Type B pancreatic cell (in vitro differentiated cells): ENCODE measurements at places on chromosomes 3 and 15. TPM values are rescaled to one million over a fixed set of nuclear protein-coding genes. Genes with fewer than 3 reads are reported as not detected.

CAPN3 gene
- 10.6 and 12.3 TPM in 2 replicates for total RNA-seq

- no peaks in the 10 kb centered on the region for H3K36me3 ChIP-seq
- peaks cover 5% of the 10 kb centered on the region for H3K4me1 ChIP-seq
- H3K4me3 ChIP-seq, result no peak overlapping the region
- no peak for DNase-seq
- H3K27ac ChIP-seq, result no peak overlapping the region
Measured at GRCh38 chr3:67075295-67075694, 77.2 kb downstream of the KBTBD8 start.

KCNAB1 gene
- total RNA-seq, result 4.0 and 6.1 TPM in 2 replicates

GRCh38 chr15:48866141-48866563 is 11.8 kb upstream of the EID1 start:
- DNase-seq, result no peak
- peaks cover 39% of the 10 kb centered on the region for H3K4me1 ChIP-seq
- H3K4me3 ChIP-seq, result no peak overlapping the region
- H3K36me3 ChIP-seq, result no peaks in the 10 kb centered on the region

IL12A gene
- total RNA-seq, result 0.31 and 0.34 TPM in 2 replicates

CPEB1 gene
- 1.6 and 1.8 TPM in 2 replicates for total RNA-seq

GRCh38 chr3:166785876-166786275 is 594.2 kb downstream of the ZBBX start:
- H3K4me1 ChIP-seq, result no peaks in the 10 kb centered on the region
- DNase-seq, result no peak
- H3K36me3 ChIP-seq, result no peaks in the 10 kb centered on the region
- H3K27ac ChIP-seq, result no peak overlapping the region

DNASE1L3 gene
- not detected in 2 replicates for total RNA-seq

SNTN gene
- total RNA-seq, result not detected in 2 replicates

DNA sequence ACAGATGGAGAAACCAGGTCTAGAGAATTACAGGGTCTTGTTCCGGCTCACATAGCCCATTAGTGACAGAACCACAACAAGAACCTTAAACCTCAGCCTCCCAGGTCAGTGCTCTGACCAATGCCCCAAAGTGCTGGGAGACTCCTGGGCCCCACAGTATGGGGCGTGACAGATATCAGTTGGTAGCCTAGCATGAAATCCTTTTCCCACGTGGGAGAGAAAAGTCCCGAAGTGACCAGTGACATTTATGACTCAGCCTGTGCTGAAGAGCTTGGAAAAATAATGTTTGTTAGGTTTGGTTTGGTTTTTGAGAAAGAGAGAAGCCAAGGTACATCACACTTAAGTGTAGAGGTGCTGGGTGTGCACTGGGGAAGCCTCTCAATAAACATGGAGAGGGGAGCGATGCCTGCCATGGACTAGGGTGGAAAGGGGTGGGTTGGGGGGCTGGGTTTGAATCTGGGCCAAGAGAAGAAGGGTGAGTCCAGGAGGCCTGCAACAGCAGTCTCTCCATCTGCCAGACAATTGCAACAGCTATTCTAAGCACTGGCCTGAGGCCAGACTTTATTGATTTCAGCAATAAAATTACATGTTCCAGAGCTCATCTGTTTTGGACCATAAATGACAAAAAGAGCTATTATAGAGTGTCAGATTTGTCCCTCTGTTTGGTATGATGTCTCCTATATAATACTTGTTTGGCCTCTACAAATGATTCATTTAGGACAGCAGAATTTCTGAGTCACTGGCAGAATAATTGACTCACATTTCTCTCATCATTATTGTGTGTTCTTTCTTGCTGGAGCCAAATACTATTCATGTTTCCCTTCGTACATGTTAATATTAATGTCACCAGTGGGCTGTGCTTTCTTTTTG is 43.4 kb downstream of the C2CD4A start:
- no peak overlapping the region for H3K4me3 ChIP-seq
- no peak for DNase-seq
- peaks cover 3% of the 10 kb centered on the region for H3K27me3 ChIP-seq
- peak overlapping the region; percentile 71 for H3K27ac ChIP-seq
- H3K36me3 ChIP-seq, result no peaks in the 10 kb centered on the region

A4GNT gene
- 0.34 TPM in 1 of 2 replicates, not detected in the other for total RNA-seq

- H3K27ac ChIP-seq, result no peak overlapping the region
- no peaks in the 10 kb centered on the region for H3K36me3 ChIP-seq
- no peak overlapping the region for H3K4me3 ChIP-seq
- H3K27me3 ChIP-seq, result peaks cover 24% of the 10 kb centered on the region
- peaks cover 17% of the 10 kb centered on the region for H3K4me1 ChIP-seq
Measured at GRCh38 chr3:127406309-127407025, 118.6 kb upstream of the PRR20G start.

- no peak for DNase-seq
- H3K4me3 ChIP-seq, result no peak overlapping the region
- no peaks in the 10 kb centered on the region for H3K4me1 ChIP-seq
- no peaks in the 10 kb centered on the region for H3K27me3 ChIP-seq
Measured at GRCh38 chr15:97783240-97783639, 177.3 kb upstream of the ARRDC4 start.

- no peak overlapping the region for H3K27ac ChIP-seq
- no peak for DNase-seq
- no peaks in the 10 kb centered on the region for H3K27me3 ChIP-seq
- H3K4me1 ChIP-seq, result peaks cover 5% of the 10 kb centered on the region
Measured at GRCh38 chr3:38268087-38268486, 2.5 kb downstream of the SLC22A13 start.

DNA sequence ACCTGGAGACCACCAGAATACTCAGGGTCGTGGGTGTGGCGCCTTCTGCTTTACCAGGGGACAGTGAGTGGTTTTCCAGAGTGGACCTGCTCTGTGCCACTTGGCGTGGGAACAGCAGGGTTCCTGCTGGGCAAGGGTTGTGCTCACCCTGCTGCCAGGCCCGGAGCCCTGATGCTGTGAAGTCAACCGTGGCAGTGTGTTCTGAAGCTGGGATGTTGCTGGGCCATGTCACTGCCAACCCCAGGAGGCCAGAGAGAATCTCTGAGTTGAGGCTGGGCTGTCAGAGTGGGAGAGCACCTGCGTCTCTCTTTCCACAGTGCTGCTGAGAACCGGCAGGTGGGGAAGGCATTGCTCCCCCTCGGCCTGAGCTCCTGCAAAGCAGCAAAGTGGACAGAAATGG is 48.7 kb downstream of the FBLN2 start:
- no peak overlapping the region for H3K4me3 ChIP-seq
- peaks cover 9% of the 10 kb centered on the region for H3K36me3 ChIP-seq
- peaks cover 34% of the 10 kb centered on the region for H3K4me1 ChIP-seq
- H3K27ac ChIP-seq, result no peak overlapping the region
- no peak for DNase-seq

GRCh38 chr15:64855205-64855975 is 13.7 kb downstream of the PLEKHO2 start:
- H3K4me1 ChIP-seq, result peaks cover 42% of the 10 kb centered on the region
- H3K36me3 ChIP-seq, result peaks cover 15% of the 10 kb centered on the region
- no peak for DNase-seq
- H3K27me3 ChIP-seq, result no peaks in the 10 kb centered on the region

CELF6 gene
- total RNA-seq, result 0.45 and 1.9 TPM in 2 replicates

- no peak overlapping the region for H3K4me3 ChIP-seq
- no peak for DNase-seq
- H3K4me1 ChIP-seq, result peaks cover 18% of the 10 kb centered on the region
- no peaks in the 10 kb centered on the region for H3K36me3 ChIP-seq
Measured at GRCh38 chr15:75704263-75704615, 8.4 kb downstream of the CSPG4 start.

GRCh38 chr3:193418576-193419373 is 40.2 kb upstream of the ATP13A5 start:
- H3K36me3 ChIP-seq, result peaks cover 11% of the 10 kb centered on the region
- no peak for DNase-seq
- no peaks in the 10 kb centered on the region for H3K4me1 ChIP-seq
- no peak overlapping the region for H3K4me3 ChIP-seq
- no peak overlapping the region for H3K27ac ChIP-seq

GRCh38 chr3:46878781-46879436 is 1.4 kb downstream of the PTH1R start:
- H3K4me1 ChIP-seq, result peaks cover 35% of the 10 kb centered on the region
- no peak for DNase-seq
- peak overlapping the region; percentile 87 for H3K4me3 ChIP-seq
- H3K27ac ChIP-seq, result peak overlapping the region; percentile 91
- no peaks in the 10 kb centered on the region for H3K36me3 ChIP-seq

DNA sequence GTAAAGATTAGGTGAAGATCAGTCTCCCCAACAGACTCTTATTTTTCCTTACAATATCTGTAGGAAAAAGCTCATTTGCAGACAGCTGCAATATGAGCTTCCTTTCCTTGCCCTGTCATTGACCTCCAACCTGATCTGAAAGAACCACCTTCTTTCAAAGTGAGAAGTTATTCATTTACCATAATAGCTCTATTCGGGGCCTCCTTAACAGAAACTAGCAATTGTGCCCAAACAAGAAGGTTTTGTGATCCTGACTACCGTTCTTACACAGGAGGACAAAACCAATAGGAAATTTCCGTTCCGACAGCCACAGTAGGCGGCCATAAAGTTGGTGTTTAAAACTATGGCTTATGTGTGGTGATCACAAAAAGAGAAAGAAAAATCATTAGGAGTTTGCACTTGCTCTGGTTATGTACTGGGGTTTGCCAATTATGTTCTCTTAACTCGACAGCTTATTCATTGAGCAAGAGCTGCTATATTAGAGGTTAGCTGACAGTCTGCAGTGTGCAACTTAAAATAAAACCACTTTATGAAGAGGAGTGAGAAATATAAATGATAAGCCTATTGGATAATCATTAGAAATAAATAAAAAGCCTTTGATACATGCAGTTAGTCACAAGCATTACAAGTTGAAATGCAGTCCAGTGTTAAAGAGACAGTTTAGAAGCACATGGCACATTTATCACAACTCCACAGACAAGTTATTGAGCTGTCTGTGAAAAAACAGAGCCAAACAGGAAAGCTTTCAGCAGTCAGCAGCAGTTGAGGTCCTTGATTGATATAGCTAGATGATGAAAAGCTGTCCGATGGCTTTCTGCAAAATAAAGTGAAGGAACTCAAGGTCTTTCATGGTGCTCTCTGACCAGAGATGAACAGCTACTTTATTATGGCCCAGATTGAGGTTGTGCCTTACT is 199.8 kb downstream of the WDR72 start:
- no peak for DNase-seq
- H3K36me3 ChIP-seq, result no peaks in the 10 kb centered on the region
- peaks cover 26% of the 10 kb centered on the region for H3K4me1 ChIP-seq
- H3K27me3 ChIP-seq, result no peaks in the 10 kb centered on the region
- H3K27ac ChIP-seq, result peak overlapping the region; percentile 22

KLF15 gene
- 2.4 and 7.9 TPM in 2 replicates for total RNA-seq

GRCh38 chr15:85284497-85284896 is 95.9 kb upstream of the AKAP13 start:
- no peak overlapping the region for H3K4me3 ChIP-seq
- no peak for DNase-seq
- H3K4me1 ChIP-seq, result no peaks in the 10 kb centered on the region

- no peaks in the 10 kb centered on the region for H3K27me3 ChIP-seq
- H3K4me1 ChIP-seq, result no peaks in the 10 kb centered on the region
- H3K27ac ChIP-seq, result no peak overlapping the region
- no peak overlapping the region for H3K4me3 ChIP-seq
- H3K36me3 ChIP-seq, result no peaks in the 10 kb centered on the region
Measured at GRCh38 chr15:46786590-46787285, 930.6 kb upstream of the SEMA6D start.
